CD4-positive, alpha-beta T cell treated with Interleukin-12 subunit alpha and Interleukin-12 subunit beta, for 1 hour (primary cell): ENCODE measurements at places on chromosomes 7 and 10.

DNA sequence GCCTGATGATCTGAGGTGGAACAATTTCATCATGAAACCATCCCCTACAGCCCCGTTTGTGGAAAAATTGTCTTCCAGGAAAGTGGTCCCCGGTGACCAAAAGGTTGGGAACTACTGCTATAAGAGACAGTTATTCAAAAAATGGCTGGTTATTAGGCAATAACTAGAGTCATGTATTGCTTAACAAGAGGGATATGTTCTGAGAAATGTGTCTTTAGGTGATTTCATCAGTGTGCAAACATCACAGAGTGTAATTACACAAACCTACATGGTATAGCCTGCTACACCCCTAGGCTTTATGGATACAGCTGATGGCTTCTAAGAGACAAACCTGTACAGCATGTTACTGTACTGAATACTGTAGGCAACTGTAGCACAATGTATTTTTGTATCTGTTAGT lies 71.3 kb upstream of the CSTF2T start:
- no peak for DNase-seq

DNA sequence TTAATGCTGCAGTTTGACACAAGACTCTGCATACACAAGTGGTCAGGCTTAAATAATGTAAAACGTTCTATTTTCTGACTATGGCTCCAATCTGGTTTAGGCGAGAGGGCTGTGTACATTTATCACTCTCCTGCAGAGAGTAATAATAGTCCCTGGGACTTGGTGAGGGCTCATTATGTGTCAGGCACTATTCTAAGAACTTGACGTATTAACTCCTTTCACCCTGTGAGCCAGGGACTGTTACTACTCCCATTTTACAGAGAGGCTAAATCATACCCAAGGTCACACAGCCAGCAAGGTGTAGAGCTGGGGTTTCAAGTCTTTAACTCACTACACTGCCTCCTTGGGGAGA lies 187.2 kb upstream of the LYZL2 start:
- no peak for DNase-seq

- peak; percentile 78 for DNase-seq
These were observed 4.9 kb downstream of the SMARCD3 start for GRCh38 chr7:151243408-151244195.

DNA sequence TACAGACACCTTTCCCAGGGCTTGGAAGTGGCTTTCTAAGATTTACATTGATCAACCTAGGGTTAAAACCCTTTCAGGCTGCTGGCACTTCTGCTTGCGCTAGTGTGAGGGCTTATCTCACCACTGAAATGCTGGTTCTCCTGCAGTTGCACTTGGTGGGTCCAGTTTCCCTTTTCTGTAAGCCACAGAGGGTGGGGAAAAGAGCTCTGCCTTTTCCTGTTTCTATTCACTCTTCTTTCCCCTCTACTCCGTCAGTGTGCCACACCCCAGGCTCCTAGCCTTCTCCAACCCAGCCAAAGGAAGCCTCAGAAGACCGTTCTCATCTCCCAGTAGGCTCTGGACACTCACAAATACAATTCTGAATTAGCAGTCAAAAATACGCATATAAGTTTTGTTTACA lies 19.0 kb upstream of the CAPZA2 start:
- no peak for DNase-seq

- no peak for DNase-seq
These were observed 14.8 kb upstream of the LRRC17 start for GRCh38 chr7:102897856-102898531.
